ENCODE measurements at places on chromosomes 3 and 15.

GRCh38 chr3:73658227-73658626 is 33.5 kb upstream of the PDZRN3 start:
- DNase-seq = no peak

DNA sequence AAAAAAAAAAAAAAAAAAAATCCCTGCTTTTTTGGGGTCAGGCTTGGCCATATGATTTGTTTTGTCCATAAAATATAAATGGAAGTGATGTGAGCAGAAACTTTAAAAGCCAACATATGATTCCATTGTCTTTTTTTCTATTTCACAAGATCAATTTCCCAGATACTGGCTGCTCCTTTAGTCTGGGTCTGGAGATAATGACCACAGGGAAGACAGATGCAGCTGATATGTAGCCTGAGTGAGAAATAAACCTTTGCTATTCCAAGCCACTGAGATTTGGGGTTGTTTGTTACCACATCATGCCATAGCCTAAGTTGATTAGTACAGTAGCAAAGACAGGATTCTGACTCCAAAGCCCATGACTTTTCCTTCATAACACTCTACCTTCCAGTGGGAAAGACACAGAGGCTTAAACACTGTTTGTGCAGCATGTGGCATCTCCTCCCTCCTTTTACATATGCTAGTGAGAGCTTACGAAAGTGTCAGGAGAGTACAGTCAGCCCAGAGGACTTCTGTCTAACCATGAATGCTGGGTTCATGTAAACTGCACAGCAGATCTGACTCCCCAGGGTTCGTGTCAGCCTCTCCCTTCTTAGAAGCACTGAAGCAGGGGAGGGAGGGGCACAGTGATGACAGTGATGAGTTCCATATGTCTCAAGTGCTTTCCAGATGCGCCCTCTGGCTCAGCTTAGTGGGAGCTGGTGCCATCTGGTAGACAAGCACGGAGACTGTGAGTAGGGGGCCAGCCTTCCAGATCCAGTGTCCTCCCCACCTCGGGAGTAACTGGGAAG is 36.7 kb upstream of the SLC7A14 start:
- DNase-seq = no peak

DNA sequence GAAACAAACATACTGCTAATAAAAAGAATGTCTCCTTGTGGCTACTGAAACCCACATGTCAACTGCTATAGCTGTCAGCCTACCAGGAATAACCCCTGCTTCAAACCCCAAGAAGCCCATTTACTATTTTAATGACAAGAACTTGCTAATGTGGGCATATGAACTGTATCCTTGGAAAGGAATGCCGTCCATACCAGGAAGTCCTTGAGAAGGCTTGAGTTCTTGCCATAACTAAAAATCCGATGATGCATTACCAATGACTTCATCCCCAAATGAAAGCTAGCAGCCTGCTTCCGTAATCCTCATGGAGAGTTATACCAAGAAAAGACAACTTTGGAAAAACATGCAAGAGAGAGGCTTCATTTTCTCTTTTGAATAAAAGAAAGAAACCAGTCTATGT is 34.8 kb downstream of the MINDY4B start:
- no peak for DNase-seq

DNA sequence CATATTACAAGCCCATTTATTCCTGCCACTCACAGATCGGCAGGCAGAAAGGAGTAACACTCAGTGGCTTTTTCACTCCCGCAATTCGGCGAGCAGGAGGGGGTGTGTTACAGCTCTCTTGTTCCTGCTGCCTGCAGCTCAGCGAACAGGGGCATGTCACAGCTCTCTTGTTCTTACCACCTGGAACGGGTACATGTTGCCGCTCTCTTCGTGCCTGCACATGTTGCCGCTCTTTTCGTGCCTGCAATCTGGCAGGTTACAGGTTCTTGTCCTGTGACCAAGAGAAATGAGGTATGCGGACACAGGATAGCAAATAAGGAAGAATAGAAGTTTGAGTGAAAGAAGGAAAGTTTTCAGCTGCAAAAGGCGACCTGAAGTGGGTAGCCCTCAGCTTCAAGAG is 761.4 kb downstream of the NAALADL2 start:
- DNase-seq = no peak

DNA sequence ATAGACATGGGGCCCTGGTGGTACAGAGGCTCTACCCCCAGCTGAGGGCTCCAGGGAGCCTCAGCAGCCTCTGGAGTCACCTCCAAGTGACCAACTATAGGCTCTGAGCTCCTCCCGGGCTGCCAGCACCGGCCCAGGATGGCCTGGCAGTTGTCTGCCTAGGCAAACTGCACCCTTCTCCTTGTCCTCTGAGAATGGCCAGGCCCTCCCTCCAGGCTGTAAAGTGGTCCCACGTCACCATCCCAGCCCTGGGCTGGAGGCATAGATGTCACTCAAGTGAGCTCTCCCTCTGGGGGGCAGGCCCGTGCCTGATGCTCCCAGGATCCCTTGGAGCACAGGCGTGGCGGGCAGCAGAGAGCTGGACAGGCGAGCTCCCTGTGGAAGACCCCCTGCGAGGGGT is 120.1 kb downstream of the SEC22A start:
- no peak for DNase-seq

DNA sequence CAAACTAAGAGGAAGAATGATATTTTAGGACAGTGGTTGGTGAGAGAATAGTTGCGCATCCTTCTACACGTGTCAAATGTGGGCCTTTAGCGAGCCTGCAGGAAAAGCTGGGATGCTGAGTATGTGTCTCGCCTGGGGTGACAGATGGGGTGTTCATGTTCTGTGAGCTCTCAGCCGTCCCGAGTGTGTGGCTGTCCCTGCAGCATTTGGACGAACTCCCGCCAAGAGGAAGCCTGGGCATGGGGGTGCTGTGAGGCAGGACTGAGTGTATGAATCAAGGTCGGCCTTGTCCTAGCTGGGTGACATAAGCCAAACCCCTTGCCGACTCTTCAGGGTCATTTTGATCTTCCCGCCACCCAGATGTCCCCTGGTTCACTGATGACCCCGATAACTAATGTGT is 94.8 kb downstream of the CACNA1D start:
- DNase-seq = no peak

GRCh38 chr3:12829886-12830784 is 11.2 kb downstream of the RPL32 start:
- DNase-seq = no peak

GRCh38 chr3:30073622-30074021 is 532.8 kb upstream of the TGFBR2 start:
- no peak for DNase-seq

GRCh38 chr3:122058294-122058693 is 3.1 kb downstream of the CD86 start:
- DNase-seq = no peak

- no peak for DNase-seq
These were observed 1.3 kb downstream of the HHLA2 start for GRCh38 chr3:108297647-108298046.

GRCh38 chr15:89174476-89174875 is 46.9 kb downstream of the RLBP1 start:
- no peak for DNase-seq

DNA sequence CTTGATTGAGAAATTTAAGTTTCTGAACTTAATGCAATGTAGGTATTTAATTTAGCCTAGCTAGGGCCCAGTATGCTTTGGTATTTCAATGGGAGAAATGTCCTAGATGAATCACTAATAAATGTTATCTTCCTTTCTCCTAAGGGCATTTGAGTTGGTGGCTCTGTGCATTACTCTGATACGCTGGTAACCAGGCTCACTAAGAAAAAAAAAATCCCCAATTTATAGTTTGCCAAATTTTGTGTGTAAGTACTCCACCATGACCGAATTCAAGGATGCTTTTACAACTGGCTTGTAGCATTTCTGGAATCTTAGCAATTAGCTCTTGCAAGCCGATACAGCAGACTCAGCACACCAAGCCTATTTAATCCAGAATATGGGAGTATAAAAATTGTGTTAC is 94.6 kb upstream of the LPP start:
- no peak for DNase-seq

DNA sequence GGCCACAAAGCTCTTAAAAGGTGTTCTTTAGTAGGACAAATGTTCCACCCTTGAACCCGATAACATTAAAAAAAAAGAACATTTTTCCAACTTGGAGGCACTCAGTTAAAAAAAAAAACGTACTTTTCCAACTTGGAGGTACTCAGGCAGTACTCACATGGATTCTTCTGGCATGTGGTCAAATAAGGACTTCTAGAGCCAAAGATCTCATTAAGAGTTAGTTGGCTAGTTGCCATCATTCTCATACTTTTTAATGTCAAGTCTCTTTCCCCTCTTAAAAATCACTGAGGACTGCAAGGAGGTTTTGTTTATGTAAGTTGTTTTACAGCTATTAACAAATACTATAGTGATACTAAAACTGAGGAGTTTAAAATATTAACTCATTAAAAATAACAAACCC is 101.0 kb downstream of the CADPS start:
- no peak for DNase-seq

DNA sequence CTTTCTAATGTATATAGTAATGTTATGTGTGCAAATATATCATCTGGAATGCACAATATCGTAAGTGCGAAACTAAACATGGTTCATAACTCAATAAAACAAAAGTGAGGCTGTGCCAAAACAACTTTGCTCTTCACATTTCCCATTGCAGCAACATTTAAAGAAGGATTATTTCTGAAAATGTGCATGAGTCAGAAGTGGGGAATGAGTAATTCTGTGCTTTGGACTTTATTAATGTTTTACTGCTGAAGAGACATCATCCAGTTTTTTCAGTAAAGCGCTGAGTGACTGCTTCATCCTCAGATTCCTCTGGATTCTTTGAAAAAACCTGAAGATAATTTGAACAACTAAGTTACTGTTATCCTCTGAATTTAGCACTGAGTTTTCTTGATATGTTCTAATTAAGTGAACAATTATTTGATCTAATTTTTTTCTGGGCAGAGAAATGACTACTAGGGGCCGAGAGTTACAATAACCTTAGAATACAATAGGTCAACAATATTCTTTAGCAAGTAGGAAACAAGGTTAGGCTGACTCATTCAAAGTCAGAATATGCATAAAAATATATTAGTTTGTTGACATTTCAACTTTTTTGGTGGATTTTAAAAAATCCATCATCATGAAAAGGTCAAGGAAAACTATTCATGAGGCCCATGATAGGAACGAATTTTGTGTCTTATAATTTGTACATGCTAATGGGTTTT is 20.0 kb upstream of the PLCL2 start:
- DNase-seq = no peak

DNA sequence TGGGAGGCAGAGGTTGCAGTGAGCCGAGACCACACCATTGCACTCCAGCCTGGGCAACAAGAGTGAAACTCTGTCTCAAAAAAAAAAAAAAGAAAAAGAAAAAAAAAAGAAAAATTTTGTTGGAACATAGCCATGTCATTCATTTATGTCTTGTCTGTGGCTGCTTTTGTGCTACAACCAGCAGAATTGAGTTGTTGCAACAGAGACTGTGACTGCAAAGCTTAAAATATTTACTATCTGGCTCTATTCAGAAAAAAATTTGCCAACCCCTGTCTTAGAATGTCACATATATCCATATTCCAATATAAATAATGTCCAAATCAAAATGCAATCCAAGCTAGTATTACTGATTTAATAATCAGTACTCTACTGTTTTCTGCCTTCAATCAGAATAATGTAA is 25.1 kb downstream of the CD80 start:
- DNase-seq = no peak

- no peak for DNase-seq
These were observed 192.6 kb downstream of the TCF12 start for GRCh38 chr15:57111002-57111401.

DNA sequence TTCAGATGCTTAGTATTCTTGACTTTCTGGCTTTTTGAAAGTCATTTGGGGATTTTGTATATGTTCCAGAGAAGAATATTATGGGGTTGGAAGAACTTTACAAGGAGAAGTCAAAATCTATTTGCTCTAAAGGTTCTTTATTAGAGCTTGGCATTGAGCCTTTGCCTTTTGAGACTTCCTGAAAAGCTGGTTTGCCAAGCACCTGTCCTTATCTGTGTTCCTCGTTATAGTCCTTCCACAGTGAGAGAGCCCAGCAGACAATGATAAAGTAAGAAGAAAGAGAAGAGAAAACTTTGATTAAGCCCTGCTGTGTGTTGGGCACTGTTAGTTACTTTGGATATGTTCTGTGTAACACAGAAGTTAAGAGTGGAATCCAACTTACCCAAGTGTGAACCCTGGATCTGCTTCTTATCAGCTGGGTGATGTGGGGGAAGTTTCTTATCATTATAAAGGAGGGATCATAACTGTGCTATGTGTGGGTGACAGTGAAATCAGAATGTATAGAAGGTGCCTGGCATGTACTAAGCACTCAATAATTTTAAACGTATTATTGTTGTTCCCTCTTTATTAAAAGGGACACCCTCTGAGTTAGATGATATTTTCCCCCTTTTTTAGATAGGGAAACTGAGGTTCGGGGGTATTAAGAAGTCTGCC is 44.3 kb upstream of the POLR2M start:
- DNase-seq = no peak

DNA sequence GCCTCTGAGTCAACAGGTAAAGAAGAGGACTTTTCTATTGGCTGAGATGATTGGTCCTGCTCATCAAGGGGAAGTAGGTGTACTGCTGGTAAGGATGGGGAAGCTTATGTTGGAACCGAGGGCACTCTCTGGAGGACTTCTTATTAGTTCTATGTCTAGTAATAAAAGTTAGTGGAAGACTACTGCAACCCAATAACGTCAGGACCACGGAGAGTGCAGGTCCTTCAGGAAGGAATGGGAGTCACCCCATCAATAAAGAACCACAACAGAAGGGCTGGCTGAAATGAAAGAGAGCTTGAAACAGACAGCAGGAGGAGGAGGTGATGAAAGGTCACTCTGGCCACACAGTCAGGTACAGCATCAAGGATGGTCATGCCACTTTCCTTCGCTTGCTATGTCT is 68.8 kb upstream of the PRR23E start:
- DNase-seq = no peak

- DNase-seq = no peak
These were observed 439.8 kb upstream of the IL12A start for GRCh38 chr3:159548675-159549335.

- DNase-seq = no peak
These were observed 59.3 kb upstream of the CFAP161 start for GRCh38 chr15:81074773-81075172.

- peak; percentile 20 for DNase-seq
These were observed 192.9 kb upstream of the CADPS start for GRCh38 chr3:63067999-63068645.

DNA sequence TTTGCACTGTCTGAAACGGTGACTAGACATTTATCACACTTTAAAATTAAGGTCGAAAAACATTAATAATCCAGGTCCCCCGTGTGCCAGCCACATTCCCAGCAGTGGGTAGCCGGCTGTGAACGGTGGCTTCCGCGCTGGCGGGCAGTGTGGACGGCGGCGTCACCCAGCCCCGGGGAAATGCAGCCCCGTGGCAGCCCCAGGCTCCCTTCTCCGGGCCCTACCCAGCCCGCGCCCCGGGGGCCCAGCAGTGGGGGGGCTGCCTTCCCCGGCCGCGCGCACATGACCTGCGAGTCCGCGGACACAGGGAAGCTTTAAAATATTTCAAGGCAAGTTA is 25.3 kb downstream of the GABRA5 start:
- DNase-seq = no peak

DNA sequence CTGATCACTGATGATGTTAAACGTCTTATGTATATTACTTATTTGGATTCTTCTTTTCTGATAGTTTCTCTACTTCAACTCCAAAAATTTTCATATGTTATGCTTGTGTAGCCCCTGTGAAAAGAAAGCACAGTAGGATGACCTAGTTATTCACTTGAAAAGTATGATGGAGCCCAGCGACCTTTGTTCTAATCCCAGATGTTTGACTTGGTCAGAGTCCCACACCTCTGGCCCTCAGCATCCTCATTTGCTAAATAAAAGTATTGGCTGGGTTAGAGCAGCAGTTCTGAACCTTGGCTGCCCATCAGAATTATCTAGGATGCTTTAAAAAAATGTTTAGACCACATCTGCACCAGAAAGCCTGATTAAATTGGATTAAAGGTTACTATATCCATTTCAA is 173.7 kb downstream of the ATG7 start:
- DNase-seq = no peak

Data from GM20000 (cell line).